ENCODE measurements at places on chromosomes 5 and 9. TPM values are rescaled to one million over a fixed set of nuclear protein-coding genes. Genes with fewer than 3 reads are reported as not detected.

The DAPK1 gene
- total RNA-seq, result 28.9 TPM

The ANKRD34B gene
- not detected for total RNA-seq

The GRIN1 gene
- total RNA-seq, result 1.1 TPM

The SAXO1 gene
- total RNA-seq, result under 0.01 TPM

Data from tongue (tissue), 3 donors.